ENCODE measurements at places on chromosomes 7 and 10.

DNA sequence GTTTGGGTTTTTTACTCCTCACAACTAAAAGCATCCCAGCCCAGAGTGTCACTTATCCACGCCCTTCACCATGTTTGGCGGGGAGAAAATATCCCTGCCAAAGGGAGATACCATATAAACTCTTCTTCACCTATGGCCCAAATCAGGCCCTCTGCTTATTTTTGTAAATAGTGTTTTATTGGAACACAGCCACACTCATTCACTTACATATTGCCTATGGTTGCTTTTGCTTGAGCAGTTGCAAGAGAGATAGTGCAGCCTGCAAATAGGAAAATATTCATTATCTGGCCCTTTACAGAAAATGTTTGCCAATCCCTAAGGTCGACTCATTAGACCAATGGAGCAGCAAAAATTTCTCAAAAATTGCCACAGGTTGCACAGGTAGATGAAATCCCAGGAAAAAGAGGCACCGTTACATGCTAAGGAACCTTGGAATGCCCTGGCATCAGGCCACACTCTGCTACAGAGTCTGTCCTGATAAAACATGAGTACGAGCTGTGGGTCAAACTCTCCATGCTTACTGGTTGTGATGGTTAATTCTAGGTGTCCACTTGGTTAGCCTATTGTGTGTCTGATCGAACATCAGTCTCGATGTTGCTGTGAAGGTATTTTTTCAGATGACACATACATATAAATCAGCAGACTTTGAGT lies 7.9 kb upstream of the RASSF4 start:
- DNase-seq = no peak

- DNase-seq = no peak
Observed at GRCh38 chr7:40833888-40834234, 699.1 kb downstream of the SUGCT start.

DNA sequence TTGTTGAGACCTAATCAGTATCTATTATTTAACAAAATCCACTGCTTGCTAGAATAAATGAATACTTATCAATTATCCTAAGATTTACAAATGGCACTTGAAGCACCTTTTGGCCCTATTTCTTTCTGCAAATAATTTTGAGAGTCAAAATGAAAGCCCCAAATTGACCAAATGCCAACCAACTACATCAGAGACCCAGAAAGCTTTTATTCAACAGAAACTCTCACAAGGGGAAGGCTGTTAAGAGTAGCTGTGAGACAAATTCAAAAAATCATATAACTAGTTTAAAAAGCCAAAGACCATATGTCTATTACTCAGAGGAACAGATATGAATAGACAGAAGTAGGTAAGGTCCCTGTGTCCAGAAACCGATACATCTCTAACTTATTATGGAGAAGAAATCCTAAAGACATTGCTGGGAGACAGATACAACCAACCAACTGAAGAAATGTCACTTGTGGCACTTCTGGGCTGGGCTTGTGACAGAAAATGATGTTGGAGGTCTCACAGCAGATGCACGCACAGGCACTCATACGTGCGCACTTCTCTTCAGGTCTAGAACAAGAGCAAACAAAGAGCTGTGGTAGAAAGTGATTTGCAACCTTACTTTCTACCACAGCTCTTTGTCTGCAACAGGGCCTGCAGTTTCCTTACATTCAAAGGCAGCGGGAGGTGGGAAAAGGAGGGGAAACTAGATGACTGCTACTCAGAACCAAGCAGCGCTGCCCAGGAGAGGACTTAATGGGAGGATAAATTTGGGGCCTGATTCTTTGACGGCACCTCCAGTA lies 58.6 kb upstream of the KCNIP2 start:
- DNase-seq = peak; percentile 44

DNA sequence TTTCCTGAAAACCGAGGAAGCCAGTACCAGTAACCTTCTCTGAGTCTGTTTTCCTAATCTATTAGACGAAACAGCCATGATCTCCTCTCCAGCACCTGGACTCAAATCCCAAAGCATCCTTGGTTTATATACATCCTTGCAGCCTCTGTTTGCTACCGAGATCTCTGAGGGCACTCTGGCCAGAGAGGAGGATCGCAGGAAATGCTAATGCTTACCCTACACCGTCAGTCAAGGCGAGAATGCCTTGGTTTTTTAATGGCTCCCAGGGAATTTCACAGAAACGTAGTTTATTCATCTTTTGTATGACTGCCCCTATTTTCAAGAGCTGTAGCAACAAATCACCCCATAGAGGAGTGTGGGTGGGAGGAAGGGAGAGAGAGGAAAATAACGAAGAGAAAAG lies 91.5 kb upstream of the CALN1 start:
- DNase-seq = no peak

- no peak for DNase-seq
Observed at GRCh38 chr10:93068411-93069244, 5.1 kb upstream of the CYP26A1 start.

Measured in GM06990 (cell line).